OCI-M1 (cell line): ENCODE measurements at places on chromosomes 5 and 9.

DNA sequence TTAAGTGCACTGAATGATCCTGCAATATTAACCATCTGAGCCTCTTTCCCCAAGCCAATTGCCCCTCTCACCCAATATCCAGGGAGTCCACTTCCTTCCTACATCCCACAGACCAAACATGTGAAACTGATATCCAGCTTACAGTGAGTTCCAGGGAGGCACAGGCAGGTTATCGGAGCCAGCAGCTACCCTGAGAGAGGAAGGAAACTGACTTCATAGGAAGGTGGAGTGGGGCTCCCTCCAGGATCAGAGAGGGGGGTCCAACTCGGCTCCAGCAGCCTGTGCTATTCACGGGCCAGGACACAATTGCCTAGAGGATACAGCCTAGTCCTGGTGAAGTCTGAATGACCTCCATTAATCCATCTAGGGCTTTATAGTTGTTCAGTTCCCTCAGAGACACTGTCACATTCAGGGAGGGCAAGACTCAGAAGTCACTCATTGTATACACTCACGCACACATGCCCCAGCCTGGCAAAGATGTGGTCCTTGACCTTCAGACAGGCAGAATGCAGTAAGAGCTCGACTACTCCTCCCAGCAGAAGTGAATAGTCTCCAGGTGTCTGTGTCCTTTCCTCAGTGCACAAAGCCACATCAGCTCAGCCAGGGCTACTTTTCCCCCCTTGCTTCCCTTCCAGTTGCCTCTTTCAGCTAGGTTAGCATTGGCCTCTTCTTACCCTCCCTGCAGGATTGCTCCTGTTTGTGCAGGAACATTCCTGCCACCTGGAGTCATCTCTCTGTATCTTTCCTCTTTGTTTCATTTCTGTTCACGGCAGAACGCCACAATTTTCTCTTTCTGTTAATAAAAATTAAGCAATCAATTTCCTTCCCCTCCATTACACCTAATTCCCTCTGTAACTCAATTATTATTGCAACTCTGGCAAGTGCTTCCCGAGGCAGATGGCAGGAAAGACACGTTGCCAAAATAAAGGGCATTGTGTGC, 501.7 kb downstream of the ARHGEF28 start:
- no peak for DNase-seq

DNA sequence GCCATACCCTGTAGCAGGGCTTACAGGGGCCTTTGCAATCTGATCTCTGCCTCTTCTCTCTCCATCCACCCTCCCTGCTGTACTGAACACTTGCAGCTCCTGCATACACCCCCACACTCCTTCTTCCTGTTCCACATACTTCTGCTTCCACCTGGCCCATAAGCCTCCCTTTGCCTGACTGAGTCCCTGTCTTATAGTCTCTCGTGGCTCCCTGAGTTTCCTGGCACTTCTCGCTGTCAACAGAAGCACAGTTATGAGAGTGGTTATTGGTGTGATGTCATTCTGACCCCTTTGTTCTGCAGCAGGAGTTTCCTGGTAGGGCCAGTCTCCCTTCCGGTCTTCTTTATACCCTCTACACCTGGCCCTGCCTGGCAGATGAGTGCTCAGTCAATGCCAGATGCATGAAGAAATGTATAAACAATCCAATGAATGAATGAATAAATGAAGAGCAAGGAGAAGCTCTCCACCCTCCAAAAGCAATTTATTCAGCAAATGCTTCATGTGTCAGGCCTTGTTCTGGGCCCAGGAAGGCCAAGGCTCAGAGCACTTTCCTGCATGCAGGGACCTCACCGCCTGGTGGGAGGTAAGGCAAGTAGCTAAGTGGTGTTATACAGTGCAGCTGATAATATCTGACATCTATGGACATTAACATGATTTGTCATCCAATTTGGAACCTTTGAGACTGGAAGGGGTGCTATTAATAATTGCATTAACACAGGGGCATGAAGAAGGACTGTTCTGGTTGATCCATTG, 20.5 kb upstream of the CSF1R start:
- DNase-seq = no peak

- no peak for DNase-seq
These were observed 60.9 kb upstream of the TLR4 start for GRCh38 chr9:117643288-117643654.

DNA sequence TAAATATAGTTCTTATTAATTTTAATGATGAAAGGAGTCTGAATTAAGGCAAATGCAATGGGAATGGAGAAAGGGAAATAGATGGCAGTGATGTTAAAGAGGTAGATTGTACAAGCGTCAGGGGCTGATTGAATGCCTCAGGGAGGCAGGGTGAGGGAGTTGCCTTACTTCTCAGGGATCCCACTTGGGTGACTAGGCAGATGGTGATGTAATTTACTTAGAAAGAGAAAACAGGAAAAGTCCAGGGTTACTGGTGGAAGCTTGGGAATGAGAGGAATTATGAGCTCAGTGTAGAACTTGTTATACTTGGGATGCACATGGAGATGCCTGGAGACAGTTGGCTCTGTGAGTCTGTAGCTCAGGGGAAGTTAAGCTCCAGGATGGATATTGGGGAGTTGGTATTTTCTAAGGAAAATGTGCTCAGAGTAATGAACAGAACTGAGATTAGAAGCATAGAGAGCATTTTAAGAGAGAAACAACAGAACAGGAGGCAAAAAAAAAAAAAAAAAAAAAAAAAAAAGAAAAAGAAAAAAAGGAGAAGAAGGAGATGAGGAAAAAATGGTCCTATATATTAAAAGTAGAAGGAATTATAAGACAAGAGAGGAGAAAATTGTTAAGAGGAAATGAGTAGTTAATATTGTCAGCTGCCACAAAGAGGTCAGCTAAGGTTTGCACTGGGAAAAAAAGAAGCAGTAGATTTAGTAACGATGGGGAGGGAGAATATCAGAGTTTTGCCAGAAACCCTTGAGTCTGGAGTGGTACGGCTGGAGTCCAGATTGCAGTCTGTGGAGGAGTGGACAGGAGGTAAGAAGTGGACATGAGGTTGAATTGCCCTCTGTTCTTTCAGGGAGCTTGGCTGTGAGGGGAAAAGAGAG, 88.0 kb upstream of the ELL2 start:
- peak; percentile 16 for DNase-seq

DNA sequence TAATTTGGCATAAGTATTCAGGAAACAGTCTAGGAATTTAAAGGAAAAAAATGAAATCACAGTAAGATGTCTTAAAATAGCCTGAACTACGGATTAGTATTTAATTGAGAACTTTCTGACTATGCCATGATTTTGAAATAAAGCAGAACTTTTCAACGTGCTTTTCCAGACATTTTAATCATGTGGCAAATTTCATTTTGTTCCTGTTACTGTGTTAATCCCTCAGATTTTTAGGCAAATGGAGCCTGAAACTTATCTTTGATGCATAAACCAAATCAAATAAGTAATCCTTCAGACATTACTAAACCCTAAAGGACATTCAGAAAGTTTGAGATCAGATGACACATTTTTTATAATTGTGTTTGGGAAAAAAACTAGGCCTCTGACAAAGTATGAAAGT, 75.7 kb downstream of the FBN2 start:
- no peak for DNase-seq

GRCh38 chr5:174911118-174911517, 186.7 kb downstream of the MSX2 start:
- DNase-seq = no peak

DNA sequence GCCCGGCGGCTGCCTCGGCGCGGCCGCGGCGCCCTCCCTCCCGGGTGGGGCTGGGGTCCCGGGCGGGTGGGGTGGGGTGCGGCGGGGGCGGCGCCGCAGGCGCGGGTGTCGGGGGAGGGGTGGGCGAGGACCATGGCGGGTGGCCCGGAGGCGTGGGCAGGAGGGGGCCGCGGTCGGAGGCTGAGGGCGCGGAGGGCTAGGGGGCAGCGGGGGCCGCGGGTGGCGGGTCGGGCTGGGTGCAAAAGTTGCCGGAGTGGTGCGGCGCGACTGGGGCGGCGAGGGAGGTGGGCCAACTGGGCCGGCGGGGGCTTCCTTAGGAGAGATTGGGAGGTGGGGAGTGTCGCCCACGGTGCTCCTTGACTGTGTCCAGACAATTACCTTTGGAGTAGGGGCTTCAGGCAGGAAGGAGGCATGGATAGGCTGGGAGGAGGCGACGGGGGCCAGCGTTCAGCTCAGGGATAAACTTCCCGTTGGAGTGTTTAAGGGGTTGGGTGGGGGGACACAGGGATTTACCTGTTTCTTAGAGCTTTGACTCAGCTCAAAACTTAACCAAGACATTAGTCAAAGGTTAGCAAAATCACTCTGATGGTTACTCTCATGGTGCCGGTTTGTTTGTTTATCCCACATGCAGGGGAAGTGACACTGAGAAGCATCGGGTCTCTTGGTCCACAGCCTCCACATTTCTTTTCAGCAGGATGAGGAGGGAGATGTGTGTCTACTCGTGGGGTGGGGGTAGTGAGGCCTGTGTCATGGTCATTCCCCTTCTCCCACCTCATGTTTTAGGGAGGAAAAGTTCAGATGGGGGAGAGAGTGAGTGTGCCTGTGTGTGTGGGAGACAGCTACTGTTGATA, 859 bp downstream of the CSNK1G3 start:
- peak; percentile 4 for DNase-seq

DNA sequence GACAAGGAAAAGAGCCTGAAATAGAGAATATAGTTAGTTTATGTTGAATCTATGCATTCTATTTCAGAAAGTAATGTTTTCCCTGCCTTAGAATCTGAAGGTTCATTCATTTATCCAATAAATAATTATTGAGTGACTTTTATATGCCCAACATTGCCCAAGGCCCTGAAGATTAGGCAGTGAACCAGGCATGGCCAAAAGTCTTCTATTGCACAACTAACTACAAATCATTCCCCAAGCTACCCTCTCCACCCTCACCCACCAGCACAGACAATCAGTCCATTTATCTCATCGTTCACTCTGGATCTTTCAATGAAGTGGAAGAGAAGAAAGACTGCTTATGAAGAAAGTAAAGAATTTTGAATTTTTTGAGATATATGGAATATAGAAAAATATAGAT, 268.4 kb downstream of the PLK2 start:
- DNase-seq = no peak

GRCh38 chr9:79014929-79015699, 556.7 kb upstream of the TLE4 start:
- no peak for DNase-seq

DNA sequence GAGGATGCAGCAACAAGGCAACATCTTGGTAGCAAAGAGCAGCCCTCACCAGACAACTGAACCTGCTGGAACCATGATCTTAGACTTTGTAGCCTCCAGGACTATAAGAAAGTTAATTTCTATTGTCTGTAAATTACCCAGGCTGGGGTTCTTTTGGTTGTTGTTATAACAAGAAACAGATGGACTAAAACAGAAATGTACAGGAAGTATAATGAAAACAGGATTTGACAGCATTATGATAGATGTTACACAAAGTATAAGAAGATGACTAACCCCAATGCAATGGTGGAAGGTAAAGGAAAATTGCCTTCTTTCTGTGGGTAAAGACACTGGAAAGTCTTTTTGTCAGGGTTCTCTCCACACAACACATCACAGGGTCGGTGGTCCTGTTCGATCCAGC, 204.2 kb downstream of the SGCD start:
- DNase-seq = no peak

DNA sequence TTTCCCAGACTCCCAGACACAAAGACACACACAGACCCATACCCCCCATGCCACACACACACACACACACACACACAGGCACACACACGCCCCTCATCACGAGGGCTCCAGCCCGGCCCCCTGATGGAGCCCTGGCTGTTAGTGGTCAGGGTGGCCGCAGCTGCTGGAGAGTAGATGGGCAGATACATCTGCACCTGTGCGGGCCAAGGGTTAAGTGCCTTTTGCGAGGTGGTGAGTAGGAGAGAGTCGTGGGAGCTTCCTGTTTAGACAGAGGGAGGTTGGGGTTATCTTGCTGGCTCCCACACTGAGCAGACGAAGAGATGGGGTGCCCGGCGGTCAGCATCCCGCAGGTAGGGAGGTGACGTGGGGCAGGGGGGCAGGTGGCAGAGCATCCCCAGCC, 8.2 kb downstream of the PRRX2 start:
- DNase-seq = no peak

DNA sequence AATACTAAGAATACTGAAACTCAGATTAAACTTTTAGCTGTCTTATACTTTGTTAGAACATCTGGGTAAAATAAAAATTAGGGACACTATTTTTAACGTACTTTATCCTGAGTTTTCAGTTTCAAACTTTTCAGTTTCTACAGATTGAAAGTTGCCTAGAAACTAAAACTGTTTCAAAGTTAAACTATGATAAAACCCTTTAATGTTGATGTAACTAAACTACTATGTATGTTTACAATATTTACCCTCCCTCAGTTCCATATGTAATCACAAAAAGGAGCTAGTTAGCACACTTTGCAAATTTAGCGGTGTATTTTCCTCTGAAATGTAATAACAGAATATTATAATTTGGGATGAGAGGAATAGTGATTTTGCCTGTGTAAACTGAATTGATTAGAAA, 105.9 kb downstream of the MTREX start:
- DNase-seq = no peak

DNA sequence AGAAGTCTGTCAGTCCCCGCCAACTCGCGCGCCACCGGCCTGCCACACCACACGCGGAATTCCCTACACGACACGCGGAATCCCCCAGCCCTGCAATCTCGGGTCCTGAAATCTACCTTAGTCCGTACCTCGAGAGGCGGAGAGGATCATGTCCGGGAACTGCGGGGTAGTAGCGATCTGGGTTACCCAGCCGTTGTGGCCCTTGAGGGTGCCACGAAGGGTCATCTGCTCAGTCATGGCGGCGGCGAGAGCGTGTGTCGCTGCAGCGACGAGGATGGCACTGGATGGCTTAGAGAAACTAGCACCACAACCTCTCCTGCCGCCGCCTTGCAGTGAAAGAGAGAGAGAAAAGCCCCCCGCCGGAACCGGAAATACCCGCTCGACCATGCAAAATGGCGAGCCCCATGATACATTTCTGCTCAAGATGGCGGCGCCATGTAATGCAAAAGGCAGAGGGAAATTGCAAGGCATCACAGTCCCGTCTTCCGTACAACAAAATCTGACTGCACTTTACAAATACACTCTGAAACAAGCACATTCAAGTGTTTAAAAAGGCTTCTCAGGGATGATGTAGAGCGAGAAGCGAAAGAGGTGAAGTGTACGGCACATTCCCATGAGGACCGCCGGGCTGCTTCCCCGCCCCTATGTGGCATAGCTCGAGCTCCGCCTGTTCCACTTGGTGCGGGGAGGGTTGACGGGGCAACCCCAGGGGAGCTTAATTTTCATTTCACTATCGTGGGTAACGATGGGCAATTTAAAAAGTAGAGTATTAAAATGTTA, at the start of gene RACK1:
TSS of gene RACK1 (minus strand) at position 343 of the 780 bp plus-strand sequence. CDS start at position 237, 106 bp downstream.
- no peak for DNase-seq

- no peak for DNase-seq
These were observed 159.4 kb downstream of the FBN2 start for GRCh38 chr5:128378632-128379031.

DNA sequence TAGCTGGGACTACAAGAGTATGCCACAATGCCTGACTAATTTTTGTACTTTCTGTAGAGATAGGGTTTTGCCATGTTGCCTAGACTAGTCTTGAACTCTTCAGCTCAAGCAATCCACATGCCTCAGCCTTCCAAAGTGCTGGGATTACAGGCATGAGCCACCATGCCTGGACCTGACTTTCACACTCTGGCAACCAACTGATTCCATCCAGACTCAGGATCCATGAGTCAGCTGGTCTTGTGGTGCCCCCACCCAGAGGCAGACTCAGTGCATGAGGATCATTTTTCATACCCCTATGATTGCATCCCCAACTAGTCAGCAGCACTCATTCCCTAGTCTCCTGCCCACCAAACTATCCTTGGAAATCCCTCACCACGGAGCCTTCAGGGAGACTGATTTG, 375.9 kb downstream of the ANXA1 start:
- no peak for DNase-seq

GRCh38 chr5:55497712-55498111, 37.1 kb downstream of the PLPP1 start:
- DNase-seq = no peak

GRCh38 chr9:69023650-69024049, 9.7 kb upstream of the PRKACG start:
- DNase-seq = no peak
